ENCODE measurements at places on chromosomes 5 and 9.

DNA sequence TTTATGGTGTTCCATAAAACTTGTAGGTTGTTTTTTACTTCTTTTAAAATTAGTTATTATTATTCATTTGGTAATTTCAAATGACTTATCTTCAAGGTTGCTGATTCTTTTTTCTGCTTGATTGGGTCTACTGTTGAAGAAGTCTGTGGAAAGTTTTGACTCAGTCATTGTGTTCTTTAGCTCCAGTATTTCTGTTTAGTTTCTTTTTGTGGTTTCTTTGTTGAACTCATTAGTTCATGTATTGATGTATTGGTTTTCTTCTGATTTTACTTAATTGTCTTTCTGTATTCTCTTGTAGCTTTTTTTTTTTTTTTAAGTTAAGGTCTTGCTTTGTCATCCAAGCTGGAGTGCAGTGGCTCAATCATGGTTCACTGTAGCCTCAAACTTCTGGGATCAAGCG is 345.4 kb upstream of the MEF2C start:
- DNase-seq: no peak

DNA sequence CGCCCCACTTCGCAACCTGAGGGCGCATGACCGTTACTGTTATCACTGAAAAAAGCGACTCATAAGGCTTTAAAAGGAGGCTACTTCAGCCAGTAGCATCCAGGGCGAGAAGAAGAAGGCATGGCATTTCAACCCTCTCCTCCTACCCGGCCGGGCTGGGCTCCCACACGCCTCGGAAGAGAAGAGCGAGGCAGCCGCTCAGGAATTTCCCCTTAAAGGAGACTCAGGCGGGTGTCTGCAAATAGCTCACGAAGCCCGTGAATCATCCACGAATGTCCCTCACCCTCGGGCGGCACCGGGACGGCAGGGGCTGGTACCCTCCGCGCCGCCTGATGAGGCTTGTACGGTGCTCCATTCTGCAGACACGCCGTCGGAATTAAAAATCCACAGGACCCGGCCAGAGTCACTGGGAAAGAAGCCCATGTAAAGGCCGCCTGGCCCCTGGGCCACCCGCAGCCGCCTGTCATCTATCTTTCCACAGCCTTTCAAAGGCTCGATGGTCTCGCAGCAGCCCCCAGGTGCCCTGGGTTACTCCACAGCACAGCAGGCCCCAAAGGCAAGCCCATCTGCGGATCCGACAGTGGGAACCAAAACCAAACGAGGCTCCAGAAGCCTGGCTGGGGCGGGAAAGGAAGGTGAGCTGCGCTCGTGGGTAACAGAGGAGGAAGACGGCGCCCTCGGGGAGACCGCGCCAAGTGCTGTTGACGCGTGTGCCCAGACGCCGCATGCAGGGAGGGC is 11.8 kb downstream of the SLC12A7 start:
- DNase-seq: peak; percentile 67

- no peak for DNase-seq
Observed at GRCh38 chr9:81635521-81636254, 53.7 kb downstream of the TLE1 start.

- DNase-seq: no peak
Observed at GRCh38 chr5:137113939-137114338, 385.2 kb downstream of the SPOCK1 start.

DNA sequence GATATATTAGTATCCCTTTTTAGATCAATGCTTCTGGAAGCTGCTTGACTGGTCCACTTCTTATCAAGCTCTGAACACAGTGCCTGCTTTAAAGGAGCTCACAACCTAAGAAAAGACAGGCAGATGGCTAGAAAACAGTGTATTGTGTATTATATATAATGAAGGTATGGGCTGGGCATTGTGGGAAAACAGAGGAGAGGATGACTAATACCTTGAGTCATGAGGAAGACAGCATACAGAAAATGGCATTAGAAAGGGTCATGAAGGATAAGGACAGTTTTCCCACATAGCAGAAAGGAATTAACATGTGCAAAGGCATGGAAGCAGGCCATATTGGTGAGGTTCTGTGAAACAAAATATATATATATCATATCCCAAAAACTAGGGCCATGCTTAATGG is 309.6 kb downstream of the MLLT3 start:
- DNase-seq: no peak

DNA sequence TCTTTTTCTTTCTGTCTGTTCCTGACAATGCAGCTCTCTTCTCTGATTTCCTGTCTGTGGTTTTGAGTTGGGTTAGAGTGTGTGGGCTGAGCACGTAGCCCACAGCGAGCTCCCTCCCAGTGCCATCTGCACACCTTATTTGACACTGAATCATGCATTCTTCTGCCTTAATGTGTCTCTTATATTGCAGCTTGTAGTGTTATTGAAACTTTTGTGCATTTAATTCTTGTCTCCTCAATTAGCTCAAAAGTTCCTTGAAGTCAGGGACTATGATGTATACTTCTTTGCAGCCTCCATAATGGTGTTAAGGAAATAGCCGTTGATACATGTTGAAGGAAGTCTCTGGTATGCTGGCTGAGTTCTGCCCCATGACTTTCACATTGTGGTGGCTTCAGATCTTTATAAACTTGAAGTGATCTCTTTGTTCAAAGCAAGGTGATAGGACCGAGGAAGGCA is 576.2 kb upstream of the CLINT1 start:
- no peak for DNase-seq

- no peak for DNase-seq
Observed at GRCh38 chr5:129110742-129111141, 16.2 kb downstream of the ISOC1 start.

GRCh38 chr9:119963798-119964372 is 594.6 kb upstream of the BRINP1 start:
- no peak for DNase-seq

DNA sequence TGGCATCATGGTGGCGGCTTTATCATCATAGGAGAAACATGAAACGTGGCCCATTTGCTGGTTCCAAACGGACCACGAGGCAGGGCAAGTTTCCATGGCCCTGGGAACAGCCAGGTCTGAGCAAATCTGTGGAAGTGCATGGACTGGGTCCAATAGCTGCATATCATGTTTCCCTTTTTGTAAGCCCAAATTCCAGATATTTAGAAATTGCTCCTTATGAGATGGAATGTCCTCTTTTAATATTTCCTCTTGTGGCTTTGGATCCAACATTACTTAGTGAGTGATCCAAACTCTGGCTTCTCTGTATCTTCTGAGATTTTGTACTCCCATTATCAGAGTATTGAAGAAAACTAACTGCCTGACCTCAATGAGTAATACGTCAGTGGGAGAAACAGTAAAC is 79.8 kb upstream of the FBXL7 start:
- no peak for DNase-seq

- DNase-seq: no peak
Observed at GRCh38 chr5:12480487-12480886, 576.2 kb upstream of the CTNND2 start.

- no peak for DNase-seq
Observed at GRCh38 chr5:128708841-128709240, 170.8 kb upstream of the FBN2 start.

DNA sequence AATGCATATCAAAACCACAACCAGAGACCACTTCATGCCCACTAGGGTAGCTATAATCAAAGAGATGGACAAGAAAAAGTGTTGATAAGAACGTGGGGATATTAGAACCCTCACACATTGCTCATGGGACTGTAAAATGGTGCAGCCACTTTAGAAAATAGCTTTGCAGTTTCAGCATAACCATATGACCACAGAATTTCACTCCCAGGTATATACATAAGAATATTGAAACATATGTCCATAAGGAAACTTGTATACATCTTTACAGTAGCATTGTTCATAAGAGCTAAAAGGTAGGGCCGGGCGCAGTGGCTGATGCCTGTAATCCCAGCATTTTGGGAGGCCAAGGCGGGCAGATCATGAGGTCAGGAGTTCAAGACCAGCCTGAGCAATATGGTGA is 56.4 kb downstream of the S1PR3 start:
- DNase-seq: no peak

GRCh38 chr5:2382776-2383697 is 368.4 kb downstream of the IRX2 start:
- DNase-seq: no peak

DNA sequence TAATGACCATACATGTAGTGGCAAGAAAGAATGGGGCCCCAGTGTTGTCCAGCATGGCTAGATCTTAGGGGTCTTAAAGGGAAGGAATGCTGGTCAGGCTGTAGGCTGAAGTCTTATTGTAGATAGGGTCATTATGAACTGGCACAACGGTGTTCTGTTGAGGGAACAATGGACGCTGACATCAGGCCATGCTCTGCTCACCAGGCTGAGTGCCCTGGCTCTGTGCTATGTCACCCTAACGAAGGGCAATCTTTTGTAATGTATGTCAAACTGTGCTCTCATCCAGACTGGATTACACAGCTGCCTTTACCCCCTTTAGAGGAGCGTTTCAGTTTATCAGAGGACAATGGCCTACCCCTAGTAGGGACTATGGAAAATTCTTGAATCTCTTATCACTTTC is 14.6 kb upstream of the ZNF608 start:
- DNase-seq: no peak

- DNase-seq: no peak
Observed at GRCh38 chr9:134189145-134189469, 24.7 kb upstream of the RNU6ATAC start.

DNA sequence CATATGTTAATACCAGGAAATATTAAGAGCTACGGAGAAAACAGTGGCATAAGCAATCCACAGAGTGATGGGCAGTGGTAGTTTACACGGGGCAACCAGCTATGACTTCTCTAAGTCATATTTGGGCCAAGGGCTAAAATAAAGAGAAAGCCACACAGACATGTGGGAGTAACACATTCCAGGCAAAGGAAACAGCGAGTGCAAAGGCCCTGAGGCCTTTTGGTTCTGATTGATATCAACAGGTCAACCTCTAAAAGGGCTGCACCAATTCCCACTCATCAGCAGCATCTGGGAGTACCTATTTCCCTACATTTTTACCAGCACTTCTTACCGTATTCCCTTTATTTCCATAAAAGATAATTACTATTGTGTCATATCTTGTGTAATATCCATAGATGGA is 173.4 kb downstream of the SPOCK1 start:
- DNase-seq: no peak

GRCh38 chr5:73858776-73859175 is 232.8 kb downstream of the ARHGEF28 start:
- DNase-seq: no peak

DNA sequence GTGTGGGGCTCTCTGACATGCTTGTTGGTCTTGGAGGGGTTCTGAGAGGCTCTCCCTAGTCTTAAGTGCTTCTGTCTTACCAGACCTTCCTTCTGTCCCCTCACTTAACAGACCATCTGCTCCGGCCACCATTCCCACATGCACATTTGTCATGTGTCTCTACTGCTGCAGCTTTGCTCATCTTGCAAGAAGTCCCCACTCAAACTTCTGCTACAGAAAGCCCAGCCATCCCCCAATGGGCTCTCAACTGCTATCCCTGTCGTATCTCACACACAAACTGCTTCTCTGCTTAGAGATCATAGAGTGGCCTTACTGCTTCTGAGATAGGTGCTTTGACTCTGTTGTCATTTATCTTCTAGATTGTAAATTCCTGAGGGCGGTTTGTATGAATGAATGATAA is 69.4 kb downstream of the NUP214 start:
- DNase-seq: no peak

DNA sequence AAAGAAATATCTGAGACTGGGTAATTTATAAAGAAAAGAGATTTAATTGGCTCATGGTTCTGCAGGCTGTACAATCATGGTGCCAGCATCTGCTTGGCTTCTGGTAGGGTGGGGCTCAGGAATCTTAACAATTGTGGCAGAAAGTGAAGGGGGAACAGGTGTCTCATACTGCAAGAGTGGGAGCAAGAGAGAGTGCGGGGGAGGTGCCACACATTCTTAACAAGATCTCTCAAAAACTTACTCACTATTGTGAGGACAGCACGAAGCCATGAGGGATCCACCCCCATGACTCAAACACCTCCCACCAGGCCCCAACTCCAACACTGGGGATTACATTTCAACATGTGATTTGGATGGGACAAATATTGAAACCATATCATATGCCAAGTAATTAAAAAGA is 70.1 kb upstream of the PANK3 start:
- DNase-seq: no peak

DNA sequence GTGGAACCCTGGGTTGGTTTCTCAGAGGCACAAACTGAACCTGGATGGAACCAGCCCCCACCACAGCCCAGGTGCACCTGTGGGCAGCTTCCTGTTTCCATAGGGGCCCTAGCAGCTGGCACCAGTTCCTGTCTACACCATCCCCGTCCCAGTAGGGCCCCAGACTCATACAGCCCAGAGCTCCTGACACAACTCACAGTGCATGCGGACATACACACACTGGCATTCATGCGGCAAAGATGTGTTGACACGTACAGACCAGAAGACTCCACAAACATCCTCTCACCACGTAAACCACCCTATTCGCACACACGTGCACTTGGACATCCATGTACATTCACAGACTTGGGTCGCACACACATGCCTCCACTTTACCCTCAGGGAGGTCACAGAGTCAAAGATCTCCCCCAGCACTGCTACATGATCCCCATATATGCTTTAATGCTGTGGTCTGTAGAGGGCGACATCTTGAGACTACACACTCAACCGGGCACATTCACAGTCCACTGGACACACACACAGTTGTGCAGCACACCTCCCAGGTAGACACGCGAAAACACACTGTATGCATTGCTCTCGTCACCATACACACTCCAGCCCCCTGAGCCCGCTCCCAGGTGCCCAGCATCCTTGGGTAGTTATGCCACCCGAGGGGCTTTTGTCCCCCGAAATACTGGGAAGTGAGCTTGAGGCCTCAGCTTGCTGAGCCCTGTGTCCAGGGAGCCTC is 22.4 kb downstream of the CXXC5 start:
- DNase-seq: peak; percentile 75

DNA sequence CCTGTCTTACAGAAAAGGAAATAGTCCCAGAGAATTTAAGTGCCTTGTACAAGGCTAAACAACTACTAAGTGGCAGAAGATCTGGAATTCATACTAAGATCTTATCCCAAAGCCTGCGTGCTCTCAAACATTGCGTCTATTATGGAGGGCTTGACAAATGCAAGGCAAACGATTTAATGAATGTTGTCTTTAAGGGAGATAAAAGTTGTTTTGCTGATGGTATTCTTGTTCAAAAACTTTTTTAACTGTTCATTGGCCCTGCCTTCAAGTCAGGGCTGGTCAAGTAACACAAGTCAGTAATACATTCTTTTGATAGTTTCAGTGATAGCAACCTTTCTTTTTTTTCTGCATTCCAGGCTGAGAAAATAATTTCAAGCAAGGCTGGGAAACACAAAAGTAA is 1.7 kb upstream of the SLC38A9 start:
- DNase-seq: no peak

GRCh38 chr5:173653822-173654523 is 37.5 kb upstream of the BOD1 start:
- DNase-seq: peak; percentile 46

GRCh38 chr5:53240661-53241060 is 131.1 kb upstream of the MOCS2 start:
- no peak for DNase-seq

- DNase-seq: no peak
Observed at GRCh38 chr9:88339317-88339716, 48.9 kb upstream of the SPIN1 start.

- no peak for DNase-seq
Observed at GRCh38 chr5:133783481-133783880, 171.1 kb upstream of the FSTL4 start.
